ENCODE measurements at places on chromosomes 4 and X.

DNA sequence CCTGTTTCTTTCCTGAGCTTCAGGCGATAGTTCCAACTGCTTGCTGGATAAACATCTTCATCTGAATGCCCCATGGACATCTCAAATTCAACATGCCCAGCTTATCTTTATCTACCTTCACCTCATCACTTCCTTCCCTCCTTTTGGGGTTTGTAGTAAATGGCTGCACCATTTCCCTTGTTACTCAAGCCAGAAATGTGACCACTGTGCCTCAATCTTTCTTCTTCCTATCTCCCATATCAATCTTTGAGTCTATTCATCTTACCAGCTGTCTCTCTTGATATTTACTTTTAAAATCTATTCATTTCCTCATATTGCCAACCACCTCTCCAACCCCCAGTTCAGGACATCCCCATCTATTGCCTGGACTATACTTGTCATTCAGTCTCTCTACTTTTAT lies 155.4 kb downstream of the PPA2 start:
- no peak for DNase-seq

DNA sequence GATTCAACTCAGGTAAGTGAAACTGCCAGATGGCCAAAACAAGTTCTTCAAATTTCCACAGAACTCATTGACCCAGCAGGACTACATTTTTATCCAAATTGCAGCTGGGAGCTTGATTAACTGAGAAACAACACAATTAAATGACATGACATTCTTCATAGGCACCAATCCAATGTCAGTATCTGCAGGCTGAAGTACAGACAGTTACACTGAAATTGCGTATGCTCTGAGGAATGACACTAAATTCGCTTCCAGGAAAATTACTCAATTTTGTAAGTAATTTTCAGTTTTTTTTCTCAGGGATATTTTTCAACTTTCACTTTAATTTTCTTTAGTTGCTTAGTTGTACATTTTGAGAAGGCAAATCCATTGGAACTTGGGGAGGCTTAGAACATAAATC lies 4.5 kb downstream of the C1GALT1C1 start:
- no peak for DNase-seq

DNA sequence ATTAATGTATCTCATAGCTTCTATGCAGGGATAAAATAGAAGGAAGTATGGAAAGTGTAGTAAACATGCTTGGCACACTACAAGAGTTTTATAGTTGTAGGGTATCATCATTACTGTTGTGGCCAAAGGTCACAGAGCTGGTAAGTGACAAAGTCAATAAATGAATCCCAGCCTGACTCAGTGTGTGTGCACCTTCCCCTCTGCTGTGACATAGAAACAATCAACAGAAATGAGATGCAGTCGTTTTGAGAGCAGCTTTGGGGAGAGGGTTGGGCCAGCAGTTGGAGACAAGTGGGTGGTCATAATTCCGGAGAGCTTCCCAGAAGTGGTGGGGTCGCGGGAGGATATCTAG lies 82.4 kb upstream of the RBPJ start:
- DNase-seq, result no peak

DNA sequence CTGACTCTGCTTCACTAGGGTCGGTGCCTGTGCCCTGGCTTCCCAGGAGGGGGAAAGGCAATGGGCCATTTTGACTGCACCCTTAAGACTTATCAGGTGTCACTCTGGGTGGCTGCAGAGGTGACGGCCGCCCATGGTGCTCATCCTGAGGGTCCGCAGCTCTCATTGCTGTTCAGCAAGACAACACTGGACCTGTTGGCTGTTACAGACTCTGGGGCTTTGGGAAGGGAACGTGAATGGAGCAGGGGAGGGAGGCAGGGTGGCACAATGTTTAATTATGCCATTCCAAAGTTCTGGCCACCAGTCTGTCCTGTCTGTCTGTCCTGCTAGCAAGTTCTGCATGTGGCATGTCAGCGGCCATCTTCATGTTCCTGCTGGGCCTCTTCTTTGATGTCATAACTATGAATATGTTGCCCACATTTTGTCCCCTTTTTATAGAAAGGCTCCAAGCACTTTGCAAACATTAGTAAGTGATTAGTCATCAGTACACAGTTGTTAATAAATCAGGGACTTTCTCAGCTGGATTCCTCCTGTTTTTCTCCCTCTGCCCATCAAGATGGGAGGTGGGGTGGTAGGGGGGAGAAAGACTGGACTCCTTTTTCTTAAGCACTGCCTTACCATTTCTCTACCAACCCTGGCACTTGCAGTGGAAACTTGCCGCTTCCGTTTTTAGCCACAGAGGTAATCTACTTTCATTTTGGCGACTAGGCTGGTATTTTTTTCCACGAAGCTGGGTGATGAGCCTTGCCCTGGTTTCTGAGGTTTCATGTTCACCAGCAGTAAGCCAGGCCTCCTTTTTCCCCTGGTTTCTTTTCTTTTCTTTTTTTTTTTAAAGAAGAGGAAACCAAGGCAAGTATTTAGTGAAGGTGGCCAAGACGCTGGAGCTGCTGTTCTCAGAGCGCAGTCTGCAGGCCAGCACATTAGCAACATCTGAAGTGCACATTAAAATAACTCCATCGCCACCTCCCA lies 88.6 kb upstream of the TRIM2 start:
- DNase-seq, result peak; percentile 54

DNA sequence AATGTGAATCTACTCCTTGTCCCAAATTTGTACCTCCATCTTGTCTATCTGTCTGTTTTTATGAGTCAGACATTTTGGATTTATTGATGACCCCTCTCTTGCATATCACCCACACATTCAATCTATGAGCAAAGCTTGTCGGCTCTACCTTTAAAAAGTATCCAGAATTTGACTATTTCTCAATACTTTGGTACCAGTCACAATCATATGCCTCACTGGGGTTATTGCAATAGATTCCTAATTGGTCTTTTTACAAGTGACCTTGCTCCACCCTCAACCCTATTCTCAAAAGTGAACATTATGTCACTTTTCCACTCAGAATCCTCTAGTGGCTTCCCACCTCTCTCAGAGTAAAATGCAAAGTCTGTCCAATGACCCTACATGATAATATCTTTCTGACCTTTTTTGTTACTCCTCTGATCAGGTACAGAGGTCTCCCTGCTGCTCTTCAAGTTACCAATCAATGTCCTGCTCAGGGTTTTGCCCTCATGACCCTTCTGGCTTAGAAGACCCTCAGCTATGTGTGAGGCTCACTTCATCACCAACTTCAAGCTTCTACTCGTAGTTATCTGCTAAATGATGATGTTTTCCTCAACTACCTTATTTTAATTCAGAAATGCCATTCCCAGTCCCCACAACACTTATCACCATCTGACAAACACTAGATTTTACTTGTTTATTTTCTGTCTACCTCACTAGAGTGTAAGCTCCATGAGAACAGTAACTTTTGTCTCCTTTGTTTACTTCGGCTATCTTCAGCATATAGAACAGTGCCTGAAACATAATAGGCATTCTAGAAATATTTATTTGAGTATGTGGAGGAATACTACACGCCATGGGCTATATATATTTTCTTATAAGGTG lies 22.4 kb downstream of the AFP start:
- DNase-seq, result no peak

- peak; percentile 45 for DNase-seq
These were observed 797 bp downstream of the TXLNG start for GRCh38 chrX:16786791-16787735.

DNA sequence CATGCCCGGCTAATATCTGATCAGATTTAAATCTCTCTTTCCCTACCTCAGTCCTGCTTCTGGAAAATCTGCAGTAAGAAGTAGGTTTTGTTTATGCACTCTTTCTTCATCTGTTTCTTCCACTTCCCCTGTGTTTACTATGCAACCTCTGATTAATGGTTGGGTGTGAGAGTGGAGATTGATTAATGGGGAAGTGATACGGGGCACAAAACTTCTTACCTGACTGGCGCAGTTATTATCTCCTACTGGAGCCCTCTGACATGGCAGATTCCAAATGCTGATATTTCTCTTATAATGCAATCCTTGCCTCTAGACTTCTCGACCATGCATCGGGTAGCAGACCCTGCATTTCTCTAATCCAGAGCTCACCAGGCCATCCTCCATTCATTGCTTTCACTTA lies 60.2 kb upstream of the HPGD start:
- no peak for DNase-seq

DNA sequence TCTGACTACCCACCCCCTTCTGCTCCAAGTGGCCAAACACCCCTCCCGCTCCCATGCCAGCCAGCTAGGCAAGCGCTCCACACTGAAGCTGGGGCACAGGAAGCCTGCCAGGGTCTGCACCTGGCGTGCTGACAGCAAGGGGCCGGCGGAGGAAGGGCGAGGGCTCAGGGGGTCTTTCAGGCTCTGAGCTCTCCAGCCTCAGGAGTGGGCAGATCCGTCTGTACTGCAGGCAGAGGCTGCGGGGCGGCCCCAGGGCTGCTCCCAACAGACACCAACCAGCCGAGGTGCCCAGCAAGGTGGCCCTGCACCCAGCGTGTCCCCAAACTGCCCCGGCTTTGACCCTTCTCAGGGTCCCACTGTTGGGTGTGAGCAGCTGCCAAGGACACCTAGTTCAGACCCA lies 14.8 kb downstream of the FAM53A start:
- DNase-seq, result no peak

DNA sequence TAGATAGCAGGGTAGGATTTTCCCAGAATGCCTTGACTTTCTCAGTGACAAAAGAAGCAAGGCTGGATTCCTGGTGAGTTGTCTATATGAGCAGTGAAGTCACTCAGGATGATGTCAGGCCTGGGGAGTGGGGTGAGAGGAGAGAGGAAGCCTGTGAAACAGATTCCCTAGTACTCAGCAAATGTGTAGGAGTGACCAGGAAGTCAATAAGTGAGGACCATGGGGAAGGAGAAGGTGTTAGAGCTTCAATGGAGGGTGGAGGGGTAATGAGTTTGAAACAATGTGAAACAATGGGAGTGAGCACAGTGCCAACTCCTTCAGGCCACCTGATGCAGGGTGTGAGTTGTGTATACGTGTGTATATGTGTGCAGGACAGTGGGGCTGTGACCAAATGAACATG lies 2.4 kb upstream of the SLC9A6 start:
- no peak for DNase-seq

- DNase-seq, result no peak
These were observed 184.4 kb upstream of the CXorf66 start for GRCh38 chrX:140149761-140150160.

GRCh38 chr4:158775091-158775651 lies 6.3 kb downstream of the FNIP2 start:
- no peak for DNase-seq

GRCh38 chrX:81120936-81121371 lies 80.8 kb downstream of the HMGN5 start:
- no peak for DNase-seq

GRCh38 chrX:14309431-14309830 lies 219.9 kb upstream of the GLRA2 start:
- DNase-seq, result no peak

- no peak for DNase-seq
These were observed 161.8 kb upstream of the LDB2 start for GRCh38 chr4:17060230-17060629.

DNA sequence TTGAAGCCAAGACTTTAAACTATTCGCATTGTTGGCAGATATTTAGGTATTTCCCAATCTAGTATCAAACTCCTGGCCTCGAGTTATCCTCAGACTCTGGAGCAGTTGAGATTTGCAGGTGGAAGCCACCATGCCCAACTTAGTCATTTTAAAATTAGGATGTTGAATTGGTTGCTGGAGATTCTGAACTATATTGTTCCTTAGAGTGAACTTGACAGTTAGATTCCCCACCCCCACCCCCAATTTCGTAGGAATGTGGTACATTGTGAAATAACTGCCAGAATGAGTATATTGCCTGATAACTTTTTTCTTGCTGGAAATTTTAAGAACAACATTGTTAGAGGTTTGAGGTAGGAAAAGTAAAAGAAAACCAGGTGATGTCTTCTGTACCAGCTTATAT lies 2.3 kb downstream of the NOCT start:
- no peak for DNase-seq

GRCh38 chrX:151912780-151913179 lies at the start of gene MAGEA4:
MAGEA4 (plus strand) TSS chrX:151912889; CDS start chrX:151923665, 10,776 bp downstream.
- no peak for DNase-seq

DNA sequence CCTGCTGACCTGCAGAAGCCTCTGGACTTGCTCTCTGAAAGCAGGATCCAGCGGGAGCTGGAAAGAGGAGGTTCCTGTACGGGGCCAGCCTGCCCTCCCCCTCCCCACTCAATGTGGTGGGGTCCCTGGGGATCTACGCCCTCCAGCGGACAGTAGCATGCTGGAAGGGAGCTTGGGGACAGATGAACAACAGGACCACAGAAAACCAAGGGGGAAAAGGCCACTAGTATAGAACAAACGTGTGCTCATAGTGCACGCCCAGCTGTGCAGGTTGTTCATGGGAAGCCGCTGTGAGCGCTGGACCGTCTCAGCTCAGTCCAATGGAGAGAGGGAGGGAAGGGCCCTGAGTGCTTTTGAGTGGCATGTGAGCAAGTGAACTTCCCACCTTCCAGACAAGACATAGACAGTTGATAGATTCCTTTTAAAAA lies 15.8 kb downstream of the HMX1 start:
- no peak for DNase-seq

GRCh38 chr4:8727546-8728510 lies 135.3 kb downstream of the CPZ start:
- DNase-seq, result no peak

DNA sequence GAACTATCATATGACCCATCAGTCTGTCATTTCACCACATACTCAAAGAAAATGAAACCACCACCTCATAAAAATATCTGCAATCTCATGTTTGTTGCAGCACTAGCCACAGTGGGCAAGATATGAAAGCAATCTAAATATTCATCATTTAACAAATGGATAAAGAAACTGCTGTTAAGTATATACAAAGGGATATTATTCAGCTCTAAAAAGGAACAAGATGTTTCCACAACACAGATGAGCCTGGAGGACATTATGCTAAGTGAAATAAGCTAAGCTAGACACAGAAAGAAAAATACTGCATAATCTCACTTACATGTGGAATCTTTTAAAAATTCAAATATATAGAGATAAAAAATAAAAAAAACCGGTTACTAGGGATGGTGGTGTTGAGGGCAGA lies 108.2 kb upstream of the BRWD3 start:
- no peak for DNase-seq

DNA sequence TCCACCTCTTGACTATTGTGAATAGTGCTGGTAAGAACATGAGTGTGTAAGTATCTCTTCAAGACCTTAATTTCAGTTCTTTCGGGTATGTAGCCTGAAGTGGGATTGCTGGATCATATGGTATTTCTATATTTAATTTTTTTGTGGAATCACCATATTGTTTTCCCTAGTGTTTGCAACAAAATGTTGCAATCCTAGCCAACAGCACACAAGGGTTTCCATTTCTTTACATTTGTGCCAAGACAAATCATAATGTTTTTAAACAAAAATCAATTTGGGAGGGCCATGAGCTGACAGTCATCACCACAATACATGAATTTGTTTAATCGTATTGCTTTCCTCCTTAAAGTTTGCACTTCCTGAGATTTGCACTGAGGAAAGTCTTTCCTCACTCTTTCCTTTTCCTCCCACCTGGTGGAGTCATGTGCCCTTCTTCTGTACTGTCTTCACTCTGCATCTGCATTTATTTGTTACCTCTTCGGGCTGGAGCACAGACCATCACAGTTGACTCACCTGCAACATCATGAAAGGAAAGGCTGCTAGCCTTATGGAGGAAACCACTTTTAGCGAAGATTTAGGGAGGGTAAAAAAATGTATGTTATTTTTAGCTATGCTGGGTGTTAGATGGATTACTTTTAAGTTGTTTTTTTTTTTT lies 269.4 kb downstream of the DCTD start:
- DNase-seq, result no peak

GRCh38 chr4:130044788-130045531 lies 949.0 kb downstream of the C4orf33 start:
- DNase-seq, result no peak

- DNase-seq, result no peak
These were observed 28.7 kb downstream of the MID1 start for GRCh38 chrX:10591363-10592335.

- DNase-seq, result no peak
These were observed 26.6 kb upstream of the NKX3-2 start for GRCh38 chr4:13570916-13571315.
